ENCODE measurements at places on chromosomes 4 and X. TPM values are rescaled to one million over a fixed set of nuclear protein-coding genes. Genes with fewer than 3 reads are reported as not detected.

- H3K4me1 ChIP-seq: no peaks in the 10 kb centered on the region
- H3K27me3 ChIP-seq: no peaks in the 10 kb centered on the region
- no peak overlapping the region for H3K27ac ChIP-seq
- H3K36me3 ChIP-seq: no peaks in the 10 kb centered on the region
Observed at GRCh38 chr4:33592701-33593100, 2651.6 kb downstream of the ARAP2 start.

- no peaks in the 10 kb centered on the region for H3K4me1 ChIP-seq
- no peaks in the 10 kb centered on the region for H3K27me3 ChIP-seq
- no peaks in the 10 kb centered on the region for H3K36me3 ChIP-seq
Observed at GRCh38 chr4:41693629-41694028, 54.9 kb downstream of the PHOX2B start.

- H3K27me3 ChIP-seq: no peaks in the 10 kb centered on the region
- no peak overlapping the region for H3K4me3 ChIP-seq
- H3K27ac ChIP-seq: no peak overlapping the region
- DNase-seq: no peak
- H3K36me3 ChIP-seq: no peaks in the 10 kb centered on the region
Observed at GRCh38 chr4:124874172-124874450, 161.6 kb upstream of the ANKRD50 start.

GRCh38 chr4:129583868-129584267 lies 487.9 kb downstream of the C4orf33 start:
- no peak overlapping the region for H3K4me3 ChIP-seq
- no peaks in the 10 kb centered on the region for H3K27me3 ChIP-seq
- H3K4me1 ChIP-seq: no peaks in the 10 kb centered on the region
- DNase-seq: no peak
- no peaks in the 10 kb centered on the region for H3K36me3 ChIP-seq

MOB1B gene
- 24.4 TPM for total RNA-seq
